Activated effector memory CD4-positive, alpha-beta T cell treated with Interleukin-2 at 50 U/mL for 16 hours (primary cell): ENCODE measurements at places on chromosomes 2 and 18.

DNA sequence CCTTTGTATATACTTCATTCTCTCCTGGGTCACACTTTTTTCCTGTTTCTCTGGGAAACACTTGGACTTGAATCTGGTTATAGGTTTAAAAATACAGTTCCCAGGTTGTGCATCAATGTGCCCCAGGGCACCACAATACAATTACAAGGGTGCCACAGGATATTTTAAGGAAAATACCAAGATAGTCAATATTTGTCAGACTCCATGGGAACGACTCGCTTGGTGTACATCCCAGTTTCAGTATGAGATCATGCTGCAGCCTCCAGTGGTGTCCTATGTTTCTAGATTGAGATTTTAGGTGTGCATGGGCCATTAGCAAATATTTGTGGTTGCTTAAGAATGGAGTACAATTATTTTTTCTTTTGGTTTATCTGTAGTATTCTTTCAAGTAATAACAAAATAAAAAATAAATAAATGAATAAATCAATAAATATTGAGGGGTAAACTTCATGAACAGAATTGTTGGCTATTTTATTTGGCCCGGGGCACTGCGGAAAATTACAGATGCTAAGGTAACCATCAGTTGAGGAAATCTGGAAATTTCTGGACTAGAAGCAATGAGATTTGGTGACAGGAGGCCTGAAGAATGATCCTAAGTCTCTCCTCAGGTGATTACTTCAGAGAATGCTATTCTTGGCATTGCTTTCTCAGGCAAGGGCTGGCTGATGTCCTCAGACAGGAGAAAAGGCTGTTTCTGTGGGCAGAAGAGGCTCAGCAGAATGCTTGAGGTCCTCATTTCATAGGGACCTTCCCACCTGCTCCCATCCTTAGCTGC lies 649.3 kb upstream of the SOX11 start:
- DNase-seq, result no peak

- no peak for DNase-seq
These were observed 2.6 kb upstream of the FAM136A start for GRCh38 chr2:70304498-70304897.

DNA sequence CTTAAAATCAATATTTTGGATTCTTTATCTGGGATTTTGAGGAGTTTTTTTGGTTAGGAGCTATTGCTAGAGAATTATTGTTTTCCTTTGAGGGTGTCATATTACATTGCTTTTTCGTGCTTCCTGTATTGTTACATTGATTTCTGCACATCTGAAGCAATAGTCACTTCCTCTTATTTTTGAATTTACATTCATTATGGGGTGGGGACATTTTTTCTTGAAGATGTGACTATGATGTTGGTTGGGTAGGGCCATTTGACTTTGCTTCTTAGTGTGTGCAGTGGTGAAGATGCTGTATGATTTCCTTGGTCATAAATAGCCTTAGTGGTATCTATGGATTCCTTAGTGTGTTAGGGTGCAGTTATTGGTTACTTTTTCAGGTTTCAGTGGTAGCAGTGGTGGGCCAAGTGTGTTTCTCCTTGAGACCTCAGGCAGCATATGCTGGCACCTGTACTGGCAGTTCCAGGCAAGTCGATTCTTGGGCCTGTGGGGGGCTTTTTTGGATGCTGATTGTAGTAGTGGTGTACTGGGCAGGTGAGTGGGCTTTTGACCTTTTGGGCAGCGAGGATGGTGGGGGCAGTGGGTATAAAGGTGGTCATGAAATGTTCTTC lies 61.8 kb downstream of the ARHGAP25 start:
- DNase-seq, result no peak

DNA sequence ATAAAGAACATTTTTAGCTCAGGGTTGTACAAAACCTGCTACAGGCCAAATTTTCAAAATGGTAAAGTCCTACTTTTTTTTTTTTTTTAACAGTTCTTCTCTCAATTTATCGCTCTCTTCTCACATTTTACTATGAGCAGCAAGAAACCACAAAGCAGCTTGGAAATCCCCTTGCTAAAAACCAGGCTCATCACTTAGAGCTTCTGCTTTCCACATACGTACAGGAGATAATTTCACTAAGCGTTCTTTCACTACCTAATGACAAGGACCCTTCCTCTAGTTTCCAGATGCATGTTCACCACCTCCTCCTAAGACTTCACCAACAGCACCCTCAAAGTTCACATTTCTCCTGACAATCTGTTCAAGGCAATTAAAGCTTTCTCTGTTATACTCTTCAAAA lies 294.9 kb upstream of the CYRIA start:
- no peak for DNase-seq

DNA sequence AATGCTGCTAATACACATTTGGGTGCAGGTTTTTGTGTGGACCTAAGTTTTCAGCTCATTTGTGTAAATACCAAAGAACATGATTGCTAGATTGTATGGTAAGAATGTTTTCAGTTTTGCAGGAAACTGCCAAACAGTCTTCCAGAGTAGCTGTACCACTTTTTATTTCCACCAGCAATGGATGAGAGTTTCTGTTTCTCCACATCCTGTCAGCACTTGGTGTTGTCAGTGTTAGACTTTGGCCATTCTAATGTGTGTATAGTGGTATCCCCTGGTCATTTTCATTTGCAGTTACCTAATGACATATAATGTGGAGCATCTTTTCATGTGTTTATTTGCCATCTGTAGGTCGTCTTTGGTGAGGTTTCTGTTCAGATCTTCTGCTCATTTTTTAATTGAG lies 336.4 kb downstream of the GBX2 start:
- DNase-seq, result no peak

DNA sequence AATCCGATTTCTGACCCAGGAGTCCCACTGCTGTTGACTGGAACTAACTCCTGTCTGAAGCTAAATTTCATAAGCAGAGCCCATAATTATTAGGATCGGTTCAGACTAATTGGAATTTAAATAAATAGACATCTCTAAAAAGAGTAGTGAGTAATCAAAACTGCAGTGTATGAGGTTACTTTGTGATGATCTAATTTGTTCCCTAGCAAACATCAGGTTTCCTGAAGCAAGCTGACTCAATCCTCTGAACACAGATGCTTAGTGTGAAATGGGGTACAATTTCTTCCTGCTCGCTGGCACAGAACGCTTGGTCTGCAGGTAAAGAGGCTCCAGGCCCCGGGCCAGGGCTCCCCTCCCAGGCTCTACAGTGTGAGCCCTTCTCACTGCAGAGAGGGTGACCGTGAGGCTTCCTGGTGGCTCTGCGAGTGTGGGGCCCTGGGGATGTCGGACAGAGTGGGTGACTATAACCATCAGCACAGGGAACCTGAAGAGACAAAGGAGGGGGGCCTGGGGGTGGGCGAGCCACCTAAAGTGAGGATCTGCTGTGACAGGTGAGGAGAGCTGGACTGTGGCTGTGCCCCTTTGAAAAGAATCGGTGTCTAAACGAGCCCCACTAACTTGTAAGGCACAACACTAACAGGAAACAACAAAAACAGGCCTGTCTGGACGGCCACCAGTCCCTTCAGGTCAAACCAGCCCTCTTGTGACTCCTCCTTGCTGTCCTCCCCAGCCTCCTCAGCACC lies 20.2 kb downstream of the CHST10 start:
- no peak for DNase-seq
